ENCODE measurements at places on chromosomes 7 and 10.
A peak's percentile ranks its signal among the peaks of the same experiment; 100 is the strongest.

- no peak for DNase-seq
Measured at GRCh38 chr10:49613165-49613881, 514 bp upstream of the CHAT start.

DNA sequence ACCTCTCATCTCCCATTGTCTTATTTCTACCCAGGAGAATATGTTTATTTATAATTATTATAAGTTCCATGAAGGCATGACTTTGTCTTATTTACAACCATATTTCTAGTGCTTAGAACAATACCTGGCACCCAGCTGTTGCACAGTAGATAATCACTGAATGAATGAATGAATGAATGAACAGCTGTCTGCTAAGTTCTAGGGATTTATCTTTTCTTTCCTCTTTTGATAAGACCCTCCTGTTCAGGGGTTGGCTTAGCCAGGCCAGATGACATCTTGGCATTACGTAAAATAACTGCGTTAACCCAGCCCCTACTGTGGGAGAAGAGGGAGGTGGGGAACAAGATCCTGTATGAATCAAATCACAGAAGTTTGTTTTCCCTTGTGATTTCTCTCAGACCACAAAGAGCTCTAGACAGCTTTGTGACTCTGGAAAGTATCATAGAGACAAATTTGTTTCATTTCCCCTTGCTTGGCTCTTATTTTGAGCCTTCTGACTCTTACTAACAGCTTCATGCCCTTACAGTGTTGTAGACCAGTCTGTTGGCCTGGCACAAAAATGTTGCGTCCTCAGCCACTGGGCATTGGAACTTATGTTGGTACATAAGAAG lies 8.4 kb downstream of the ZNF862 start:
- DNase-seq = no peak

GRCh38 chr7:148800677-148801076 lies 83.4 kb downstream of the EZH2 start:
- DNase-seq = no peak

DNA sequence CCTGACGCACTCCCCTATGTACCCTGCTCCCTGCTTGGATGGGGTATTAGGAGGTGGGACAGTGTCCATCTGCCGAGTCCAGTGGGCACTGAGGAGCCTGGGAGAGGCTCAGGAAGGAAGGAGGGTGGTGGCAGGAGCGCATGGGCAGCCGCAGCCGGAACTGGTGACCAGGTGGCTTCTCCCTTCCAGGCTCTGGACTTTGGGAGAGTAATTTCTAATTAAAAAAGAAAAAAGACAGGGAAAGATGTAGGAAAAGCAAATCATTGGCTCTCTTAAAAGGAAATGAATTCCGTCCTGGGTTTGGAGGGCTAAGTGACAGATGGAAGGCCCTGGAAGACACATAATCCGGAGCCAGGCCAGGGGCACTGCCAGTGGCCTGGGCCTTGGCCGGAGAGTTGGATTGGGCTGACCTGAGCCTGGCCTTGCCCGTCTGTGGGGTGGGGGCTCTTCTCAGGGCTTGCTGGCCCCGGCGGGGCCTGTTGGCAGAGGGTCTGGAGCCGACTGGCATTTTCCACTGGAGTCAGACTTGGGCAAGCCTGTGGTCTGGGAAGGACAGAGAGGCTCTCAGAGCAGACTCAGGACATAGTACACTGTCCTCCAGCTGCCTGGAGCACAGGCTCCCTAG lies 63.0 kb downstream of the NEURL1 start:
- DNase-seq = no peak

- DNase-seq = peak; percentile 8
Measured at GRCh38 chr7:111168182-111168581, 77.3 kb downstream of the LRRN3 start.

GRCh38 chr10:96313344-96313743 lies 9.1 kb downstream of the DNTT start:
- DNase-seq = no peak

- no peak for DNase-seq
Measured at GRCh38 chr7:40356871-40357709, 222.3 kb downstream of the SUGCT start.

DNA sequence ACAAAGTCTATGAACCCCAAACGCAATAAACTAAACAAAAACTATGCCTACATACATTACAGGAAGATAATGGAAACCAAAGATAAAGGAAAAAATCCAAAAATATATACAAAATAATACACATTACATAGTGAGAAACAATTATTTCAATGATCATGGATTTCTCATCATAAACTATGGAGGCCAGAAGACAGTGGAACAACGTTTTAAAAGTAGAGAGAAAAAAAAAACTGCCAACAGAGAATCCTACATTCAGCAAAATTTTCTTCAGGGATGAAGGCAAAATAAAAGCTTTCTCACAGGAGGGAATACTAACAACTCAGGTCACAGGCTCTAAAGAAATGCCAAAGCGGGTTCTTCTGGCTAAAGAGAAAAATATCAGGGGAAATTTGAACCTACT lies 42.9 kb upstream of the FAM13C start:
- no peak for DNase-seq

DNA sequence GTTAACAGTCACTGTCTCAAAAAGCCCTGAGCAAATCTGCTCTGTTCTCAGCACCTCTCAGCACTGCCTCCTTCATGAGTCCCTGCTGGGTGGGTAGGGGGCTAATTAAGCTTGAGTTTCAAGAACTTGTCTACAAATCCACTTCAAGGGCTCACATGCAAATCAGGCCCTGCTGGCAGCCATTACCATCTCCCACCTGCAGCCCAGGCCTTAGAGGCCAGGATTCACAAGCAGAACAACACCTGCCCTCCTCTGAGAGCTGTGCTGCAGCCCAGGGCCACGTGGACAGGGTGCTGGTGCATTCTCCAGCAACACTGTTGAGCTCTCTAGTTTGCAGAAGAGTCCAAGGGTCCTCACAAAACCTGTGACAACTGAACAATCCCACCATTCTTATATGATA lies 119.2 kb downstream of the DPP6 start:
- no peak for DNase-seq
